ENCODE measurements at places on chromosomes 16 and 17.
A peak's percentile ranks its signal among the peaks of the same experiment; 100 is the strongest.

DNA sequence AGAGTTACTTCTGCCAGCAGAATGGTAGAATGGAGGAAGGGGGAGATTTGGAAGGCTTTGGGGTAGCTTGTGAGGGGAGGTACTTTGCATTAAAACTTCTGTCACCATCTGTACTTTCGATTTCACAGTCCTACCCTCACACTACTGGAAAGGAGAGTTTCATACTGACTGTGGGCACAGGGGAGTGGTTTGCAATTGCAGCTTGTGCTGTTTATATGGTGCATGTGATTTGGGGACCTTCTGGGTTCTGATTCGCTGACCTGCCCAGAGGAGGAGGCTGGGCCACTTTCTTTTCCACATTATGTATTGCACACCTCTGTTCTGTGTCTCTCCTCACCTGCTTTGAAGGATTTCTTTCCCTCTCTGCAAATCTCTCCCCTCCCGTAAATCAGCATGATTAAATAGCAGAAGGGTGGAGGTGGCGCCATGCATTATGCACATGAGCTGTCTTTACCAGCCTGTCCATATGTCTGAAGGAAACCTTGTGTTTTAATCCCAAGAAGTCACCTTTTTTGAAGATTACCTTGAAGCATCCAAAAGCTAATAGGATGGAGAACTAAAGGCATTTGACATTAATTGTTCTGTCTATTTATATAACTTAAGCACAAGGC is 90.9 kb downstream of the RBFOX1 start:
- DNase-seq, result no peak

DNA sequence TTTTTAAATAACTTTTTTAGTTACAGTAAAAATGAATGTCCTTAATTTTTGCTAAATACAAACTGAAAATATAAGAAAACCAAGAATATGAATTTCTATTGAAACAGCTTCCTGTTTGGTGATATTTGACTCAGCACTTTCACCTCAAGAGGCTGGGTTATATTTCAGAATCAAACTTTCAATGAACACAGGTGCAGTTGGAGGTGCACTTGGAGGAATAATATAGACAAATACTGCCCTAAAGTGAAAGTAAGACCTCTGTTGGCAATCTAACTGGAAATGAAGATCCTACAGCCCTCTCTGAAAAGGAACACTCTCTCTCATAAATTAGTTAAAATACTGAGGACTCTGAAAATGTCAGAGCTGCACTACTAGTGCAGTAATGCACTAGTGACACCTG is 106.2 kb downstream of the BRIP1 start:
- DNase-seq, result no peak

GRCh38 chr17:68460715-68461114 is 3.4 kb upstream of the WIPI1 start:
- no peak for DNase-seq

- no peak for DNase-seq
Observed at GRCh38 chr17:36657763-36658490, 56.5 kb downstream of the MRM1 start.

DNA sequence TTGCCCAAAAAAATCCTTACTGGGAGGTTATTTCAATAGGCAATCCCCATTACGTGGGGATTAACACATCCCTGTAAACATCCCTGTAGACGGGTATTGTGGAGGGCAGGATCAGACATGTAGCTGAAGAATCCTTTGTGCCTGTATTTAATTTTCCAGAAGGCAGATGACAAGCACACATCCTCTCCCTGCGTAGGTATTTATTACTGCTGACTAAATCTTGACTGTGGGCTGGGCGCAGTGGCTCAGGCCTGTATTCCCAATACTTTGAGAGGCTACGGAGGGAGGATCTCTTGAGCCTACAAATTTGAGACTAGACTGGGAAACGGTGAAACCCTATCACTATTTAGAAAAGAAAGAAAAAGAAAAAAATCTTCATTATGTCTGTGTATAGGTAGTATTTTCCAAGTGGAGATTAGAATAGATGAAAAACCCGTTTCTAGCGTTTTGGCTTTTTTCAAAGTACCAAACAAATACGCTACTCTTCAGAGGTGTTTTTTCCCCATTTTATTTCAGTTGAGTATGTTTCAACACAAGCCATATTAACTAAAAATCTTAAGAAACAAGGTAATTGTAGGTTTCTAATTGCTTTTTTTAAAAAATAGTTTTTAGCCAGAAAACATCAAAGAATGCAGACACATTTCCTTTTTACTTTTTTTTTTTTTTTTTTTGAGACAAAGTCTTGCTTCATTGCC is 1.5 kb upstream of the MARF1 start:
- no peak for DNase-seq

DNA sequence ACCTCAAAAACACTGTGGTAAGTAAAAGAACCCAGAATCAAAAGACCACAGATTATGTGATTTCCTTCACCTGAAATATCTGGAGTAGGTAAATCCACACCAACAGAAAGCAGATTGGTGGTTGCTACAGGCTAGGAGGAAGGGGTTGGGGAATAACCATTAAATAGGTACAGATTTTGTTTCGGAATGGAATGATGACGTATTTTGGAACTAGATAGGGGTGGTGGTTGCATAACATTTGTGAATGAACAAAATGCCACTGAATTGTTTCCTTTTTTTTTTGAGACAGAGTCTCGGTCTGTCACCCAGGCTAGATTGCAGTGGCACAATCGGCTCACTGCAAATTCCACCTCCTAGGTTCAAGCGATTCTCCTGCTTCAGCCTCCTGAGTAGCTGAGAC is 100.9 kb upstream of the RBFOX1 start:
- DNase-seq, result no peak

DNA sequence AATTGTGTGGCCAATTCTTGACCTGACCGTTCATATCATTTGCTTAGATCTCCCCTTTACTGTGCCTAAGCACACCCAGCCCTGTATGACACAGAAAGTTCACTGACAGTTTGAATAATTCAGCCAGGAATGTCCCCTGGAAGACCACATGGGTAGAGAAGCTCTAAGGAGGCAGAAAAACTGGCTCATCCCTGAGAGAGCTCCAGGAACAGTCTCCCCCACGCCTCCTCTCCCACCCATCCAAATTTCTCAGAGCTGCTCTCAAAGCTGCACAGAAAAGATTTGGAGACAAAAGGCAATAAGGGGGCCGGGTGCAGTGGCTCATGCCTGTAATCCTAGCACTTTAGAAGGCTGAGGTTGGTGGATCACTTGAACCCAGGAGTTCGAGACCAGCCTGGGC is 11.2 kb downstream of the PRAC1 start:
- no peak for DNase-seq

GRCh38 chr16:51149721-51150164 is 1.3 kb downstream of the SALL1 start:
- no peak for DNase-seq

DNA sequence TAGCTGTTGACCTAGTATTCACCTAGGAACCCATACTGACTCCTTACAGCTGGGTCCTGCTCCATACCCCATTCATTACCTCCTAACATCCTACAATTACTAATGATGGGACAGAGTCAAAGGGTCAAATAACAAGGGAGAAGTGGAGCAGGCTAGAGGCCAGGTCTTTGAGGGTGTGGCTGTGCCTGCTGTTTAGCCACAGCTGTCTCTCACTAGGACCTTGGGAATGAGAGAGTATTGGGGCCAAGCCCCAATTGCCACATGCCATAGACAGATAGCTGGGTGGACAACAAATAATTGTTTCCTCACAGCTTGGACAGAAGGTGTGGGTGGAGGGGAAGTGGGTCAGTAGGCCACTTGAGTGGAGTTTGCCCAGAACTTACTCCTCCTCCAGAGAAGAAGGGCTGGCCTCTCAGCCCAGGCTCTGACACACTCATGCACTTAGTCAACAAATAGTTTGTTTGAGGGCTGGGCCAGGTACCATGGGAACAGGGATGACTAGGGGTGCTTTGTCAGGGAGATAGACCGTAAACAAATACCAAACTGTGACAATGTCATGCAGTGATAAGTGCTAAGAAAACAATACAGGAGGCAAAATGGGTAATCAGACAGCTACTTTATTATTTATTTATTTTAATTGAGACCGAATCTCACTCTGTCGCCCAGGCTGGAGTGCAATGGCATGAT is 10.2 kb upstream of the CENPT start:
- no peak for DNase-seq

DNA sequence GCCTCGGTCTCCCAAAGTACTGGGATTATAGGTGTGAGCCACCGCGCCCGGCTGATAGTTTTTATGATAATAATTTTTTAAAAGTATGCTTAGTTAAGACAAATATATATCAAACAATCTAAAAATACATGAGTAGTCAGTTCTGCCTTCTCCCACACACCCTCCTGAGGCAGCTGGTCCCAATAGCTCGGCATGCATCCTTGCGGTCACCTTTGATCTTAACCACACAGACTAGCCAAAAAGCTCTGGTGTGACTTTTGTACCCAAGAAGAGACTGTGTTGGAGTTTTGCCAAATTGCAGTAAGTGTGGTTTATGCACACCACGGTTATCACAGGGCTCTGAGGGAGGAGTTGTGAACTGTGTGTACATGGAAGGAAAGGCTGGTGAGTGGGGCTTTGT is 25.6 kb downstream of the ATP6V0A1 start:
- no peak for DNase-seq

- no peak for DNase-seq
Observed at GRCh38 chr17:60679287-60679686, 1.6 kb downstream of the BCAS3 start.

DNA sequence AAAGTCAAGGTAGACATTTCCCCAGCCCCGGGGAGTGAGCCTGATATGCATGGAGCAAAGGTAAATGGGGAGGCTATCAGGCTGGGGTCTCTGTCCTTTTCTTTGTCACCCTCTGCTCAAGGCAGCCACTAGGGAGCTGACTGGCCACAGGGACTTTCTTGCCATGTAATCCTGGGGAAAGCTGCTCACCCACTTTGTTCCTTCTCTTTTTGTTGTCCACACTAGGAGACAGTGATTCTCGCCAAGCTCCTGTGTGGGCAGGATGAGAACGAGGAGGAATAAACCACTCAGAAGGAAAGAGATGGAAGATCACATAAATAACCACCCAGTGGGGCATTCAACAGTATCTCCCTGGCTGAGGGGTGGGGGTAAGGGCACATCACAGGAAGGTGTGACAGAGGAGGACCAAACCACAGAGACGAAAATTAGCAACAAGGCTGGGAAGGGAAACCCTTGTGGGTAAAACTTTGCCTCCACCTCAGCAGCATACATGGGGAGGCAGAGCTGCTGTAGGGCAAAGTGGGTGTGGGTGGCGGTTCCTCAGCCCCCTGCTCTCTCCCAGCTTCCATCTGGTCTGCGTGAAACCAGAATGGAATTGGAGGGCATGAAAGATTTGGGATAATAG is 26.2 kb upstream of the CCL1 start:
- no peak for DNase-seq

GRCh38 chr17:12592941-12593340 is 72.7 kb upstream of the MYOCD start:
- no peak for DNase-seq

- no peak for DNase-seq
Observed at GRCh38 chr17:37092071-37092470, 143.3 kb downstream of the AATF start.

DNA sequence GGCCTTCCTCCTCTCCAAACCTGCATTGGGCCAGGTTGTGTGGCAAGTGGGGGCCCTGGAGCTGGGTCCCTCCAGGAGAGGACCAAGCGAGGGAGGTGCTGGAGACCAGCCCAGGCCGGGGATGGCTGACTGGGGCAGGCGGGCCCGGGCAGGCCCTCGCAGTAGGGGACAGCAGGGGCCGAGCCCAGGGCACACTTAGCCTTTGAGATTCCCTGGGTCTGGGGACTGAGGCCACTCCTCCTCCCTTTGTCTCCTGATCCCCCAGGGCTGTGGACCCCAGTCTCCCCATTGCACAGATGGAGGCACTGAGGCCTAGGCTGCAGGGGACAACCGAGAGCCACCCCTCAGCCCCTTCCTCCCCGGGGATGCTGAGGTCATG is 5.2 kb downstream of the FOXJ1 start:
- DNase-seq, result no peak

DNA sequence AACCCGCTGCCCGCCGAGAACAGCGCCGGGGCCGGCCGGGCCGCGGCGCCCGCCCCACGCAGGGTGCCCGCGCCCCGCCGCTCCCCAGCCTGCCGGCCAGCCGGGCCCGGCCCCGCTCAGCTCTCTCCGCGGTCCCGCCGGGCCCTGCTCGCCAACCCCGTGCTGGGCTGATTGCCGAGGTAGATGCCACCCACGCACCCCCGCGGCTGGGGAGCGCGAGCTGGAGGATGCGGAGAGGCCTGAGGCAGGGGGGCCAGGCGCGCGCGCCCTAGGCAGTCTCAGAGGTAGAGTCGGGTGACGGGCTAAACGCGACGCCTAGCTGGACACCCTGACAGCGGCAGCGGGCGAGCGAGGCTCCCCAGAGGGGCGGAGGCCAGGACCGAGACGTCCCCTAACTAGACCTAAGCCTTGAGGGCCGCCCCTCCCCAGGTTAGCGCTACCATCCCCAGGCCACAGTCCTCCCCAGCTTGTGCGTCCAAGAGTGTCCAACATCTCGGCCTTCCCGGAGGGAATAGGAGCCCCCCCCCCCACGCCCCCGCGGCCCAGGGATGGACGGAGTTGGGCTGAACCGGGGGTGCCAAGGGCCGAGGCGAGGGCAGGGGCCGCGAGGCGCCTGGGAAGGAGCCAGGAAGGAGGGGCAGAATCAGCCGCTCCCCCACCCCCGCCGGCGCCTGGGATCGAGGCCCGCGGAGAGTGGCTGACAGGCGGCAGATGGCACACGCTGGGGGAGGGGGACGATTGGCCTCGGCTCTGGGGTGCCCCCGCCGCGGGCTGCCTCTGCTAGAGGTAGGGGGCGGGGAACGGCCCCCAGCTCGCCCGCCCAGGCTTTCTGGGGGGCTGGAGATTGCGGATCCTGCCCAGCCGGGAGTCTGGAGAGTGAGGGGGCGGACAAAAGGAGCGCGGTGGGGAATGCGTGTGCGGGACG is 2.5 kb upstream of the ZNF423 start:
- DNase-seq, result peak; percentile 64

GRCh38 chr17:50956750-50957523 is 90.8 kb upstream of the TOB1 start:
- peak; percentile 73 for DNase-seq

GRCh38 chr17:82976982-82977488 is 102.4 kb upstream of the METRNL start:
- DNase-seq, result no peak

DNA sequence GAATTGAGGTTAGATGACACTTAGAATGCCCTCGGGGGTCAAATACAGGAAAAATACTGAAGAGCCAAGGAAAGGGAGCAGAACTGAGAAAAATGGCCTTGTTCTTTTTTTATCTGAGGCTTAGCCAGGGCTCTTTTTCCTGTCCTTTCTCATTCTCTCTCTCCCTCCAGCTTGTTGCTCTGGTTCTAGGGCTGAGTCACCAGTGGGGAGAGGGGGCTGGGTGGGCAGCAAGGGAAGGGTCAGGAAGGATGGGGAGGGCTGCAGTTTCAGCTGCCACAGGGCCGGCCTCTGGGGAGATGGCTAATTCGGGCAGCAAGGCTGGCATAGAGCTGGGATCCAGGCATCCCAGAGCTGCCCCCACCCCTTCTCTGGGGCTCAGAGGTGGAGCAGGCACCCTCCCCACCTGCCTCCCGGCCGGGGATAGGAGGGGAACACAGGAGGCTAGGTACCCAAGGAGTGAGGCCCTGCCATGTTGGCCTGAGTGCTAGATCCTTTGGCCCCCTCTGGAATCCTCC is 3.9 kb downstream of the ITGA3 start:
- no peak for DNase-seq
